ENCODE measurements at places on chromosomes 7 and 10.

DNA sequence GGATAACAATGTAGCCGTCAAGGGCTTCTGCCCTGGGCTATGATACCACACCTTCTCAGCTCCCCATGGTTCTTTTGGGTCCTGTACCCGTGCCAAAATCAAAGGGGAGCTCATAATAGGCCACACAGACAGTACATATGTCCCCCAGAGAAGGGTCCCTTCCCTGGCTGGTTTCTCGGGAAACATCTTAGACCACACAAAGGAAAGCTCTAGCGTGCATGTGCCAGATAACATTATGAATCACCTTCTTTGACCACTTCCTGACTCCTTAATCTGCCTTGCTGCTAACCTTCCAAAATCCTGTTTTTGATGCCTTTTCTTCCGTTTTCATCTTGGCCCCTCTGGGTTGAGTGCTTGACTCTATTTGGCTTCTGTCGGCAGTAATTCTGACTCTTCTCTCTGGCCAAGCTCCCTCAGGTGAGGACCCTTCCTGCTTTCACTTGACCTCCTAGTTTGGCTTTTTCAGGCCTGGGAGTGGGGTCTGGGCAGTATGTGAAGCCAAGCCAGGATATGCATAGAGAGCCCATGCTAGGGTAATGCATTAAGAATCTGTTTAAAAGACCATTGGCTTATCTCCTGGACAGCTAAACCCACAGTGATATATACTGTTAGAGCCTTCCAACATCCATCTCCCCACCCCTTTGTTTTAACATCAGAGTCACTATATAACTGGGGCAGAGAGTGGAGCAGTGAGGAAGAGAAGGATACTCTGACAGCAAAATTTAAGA lies 84.8 kb downstream of the ANLN start:
- no peak overlapping the region for H3K4me3 ChIP-seq
- DNase-seq, result no peak
- no peak overlapping the region for H3K27ac ChIP-seq
- no peaks in the 10 kb centered on the region for H3K4me1 ChIP-seq
- peaks cover 12% of the 10 kb centered on the region for H3K27me3 ChIP-seq

- peaks cover 35% of the 10 kb centered on the region for H3K27me3 ChIP-seq
- no peak overlapping the region for H3K27ac ChIP-seq
- peak overlapping the region; percentile 14 for H3K4me3 ChIP-seq
- H3K4me1 ChIP-seq, result peaks cover 20% of the 10 kb centered on the region
These were observed 64.7 kb downstream of the DIP2C start for GRCh38 chr10:624605-625332.

DNA sequence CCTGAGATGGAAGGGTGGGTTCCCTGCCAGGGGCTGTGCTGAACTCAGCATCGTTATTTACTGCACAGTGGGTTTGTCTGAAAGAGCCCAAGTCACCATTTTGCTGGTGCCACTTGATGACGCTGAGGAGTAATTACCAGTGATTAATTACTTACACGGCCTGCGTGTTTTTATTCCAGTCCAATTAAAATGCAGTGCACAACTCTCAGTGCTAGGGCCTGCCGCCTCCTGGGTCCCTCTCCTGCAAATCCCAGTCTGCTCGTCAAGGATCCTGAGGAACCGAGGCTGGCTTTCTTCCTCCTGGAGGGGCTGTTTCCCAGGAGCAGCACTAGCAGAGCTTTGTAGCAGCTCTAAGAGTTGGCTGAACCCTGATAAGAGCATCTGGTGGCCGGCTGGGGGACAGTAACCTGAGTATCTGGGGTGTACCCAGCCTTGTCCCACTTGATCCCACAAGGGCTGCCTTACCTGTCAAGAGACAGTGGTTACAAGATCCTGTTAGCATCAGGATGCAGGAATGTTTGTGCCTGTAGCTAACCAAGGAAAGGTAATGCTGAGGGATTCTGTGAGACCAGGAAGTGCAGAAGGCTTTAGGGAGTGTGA lies 45.1 kb upstream of the LRRC4 start:
- H3K4me1 ChIP-seq, result no peaks in the 10 kb centered on the region
- no peak for DNase-seq
- H3K36me3 ChIP-seq, result peaks cover 8% of the 10 kb centered on the region
- H3K27ac ChIP-seq, result no peak overlapping the region
- no peaks in the 10 kb centered on the region for H3K27me3 ChIP-seq

- peaks cover 17% of the 10 kb centered on the region for H3K36me3 ChIP-seq
- H3K4me1 ChIP-seq, result peaks cover 4% of the 10 kb centered on the region
- H3K27me3 ChIP-seq, result peaks cover 10% of the 10 kb centered on the region
- no peak for DNase-seq
- H3K27ac ChIP-seq, result no peak overlapping the region
These were observed 52.3 kb downstream of the GLRX3 start for GRCh38 chr10:130188195-130189175.

DNA sequence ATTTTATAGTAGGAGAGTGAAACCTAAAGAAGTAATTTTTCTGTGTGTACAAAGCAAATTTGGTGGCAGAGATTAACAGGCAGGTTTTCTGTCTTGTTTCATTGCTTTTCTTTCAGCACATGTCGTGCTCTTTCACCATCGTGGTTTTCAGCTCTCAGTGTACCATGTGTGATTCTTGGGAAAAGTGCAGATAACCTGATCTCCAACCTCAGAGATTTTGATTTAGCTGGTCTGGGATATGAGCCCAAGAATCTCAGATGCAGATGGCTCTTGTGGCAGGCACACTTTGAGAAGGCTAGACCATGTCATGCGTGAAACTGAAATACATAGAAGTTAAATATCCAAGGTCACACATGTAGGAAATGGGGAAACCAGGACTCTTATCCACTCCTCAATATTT lies 317.4 kb downstream of the EXOC4 start:
- H3K4me1 ChIP-seq, result no peaks in the 10 kb centered on the region
- no peaks in the 10 kb centered on the region for H3K27me3 ChIP-seq
- no peak for DNase-seq
- peaks cover 2% of the 10 kb centered on the region for H3K36me3 ChIP-seq

GRCh38 chr10:58016614-58017013 lies 251.1 kb downstream of the IPMK start:
- no peak for DNase-seq
- H3K4me1 ChIP-seq, result no peaks in the 10 kb centered on the region
- H3K27me3 ChIP-seq, result no peaks in the 10 kb centered on the region
- H3K36me3 ChIP-seq, result no peaks in the 10 kb centered on the region
- no peak overlapping the region for H3K27ac ChIP-seq
- H3K4me3 ChIP-seq, result no peak overlapping the region

GRCh38 chr7:4211261-4211660 lies 470.8 kb upstream of the FOXK1 start:
- H3K4me1 ChIP-seq, result no peaks in the 10 kb centered on the region
- H3K27me3 ChIP-seq, result no peaks in the 10 kb centered on the region
- no peak overlapping the region for H3K27ac ChIP-seq
- no peaks in the 10 kb centered on the region for H3K36me3 ChIP-seq

DNA sequence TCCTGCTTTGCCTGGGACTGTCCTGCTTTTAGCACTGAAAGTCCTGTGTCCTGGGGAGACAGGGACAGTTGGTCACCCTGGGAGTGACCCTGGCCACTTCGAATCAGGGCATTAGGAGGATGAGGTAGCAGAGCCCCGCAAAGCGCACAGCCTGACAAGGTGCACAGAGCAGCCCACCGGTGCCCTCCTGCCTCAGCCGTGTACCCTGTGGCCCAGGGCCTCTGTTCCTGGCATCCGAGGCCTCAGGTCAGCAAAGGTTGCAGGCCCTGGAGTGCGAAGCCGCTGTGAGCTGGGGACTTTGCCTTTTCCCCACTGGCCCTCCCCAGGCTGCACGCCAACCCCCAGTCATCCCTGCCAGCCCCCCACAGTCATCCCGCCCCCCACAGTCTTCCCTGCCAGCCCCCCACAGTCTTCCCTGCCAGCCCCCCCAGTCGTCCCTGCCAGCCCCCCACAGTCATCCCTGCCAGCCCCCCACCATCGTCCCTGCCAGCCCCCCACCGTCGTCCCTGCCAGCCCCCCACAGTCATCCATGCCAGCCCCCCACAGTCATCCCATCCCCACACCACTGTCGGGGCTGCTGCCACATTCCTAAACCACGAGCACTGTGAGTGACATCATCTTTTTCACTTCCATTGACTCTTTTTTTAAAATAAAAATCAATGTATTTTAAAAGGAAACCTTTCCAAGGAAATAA lies 91.8 kb downstream of the RGS10 start:
- H3K27ac ChIP-seq, result no peak overlapping the region
- H3K27me3 ChIP-seq, result no peaks in the 10 kb centered on the region
- peaks cover 22% of the 10 kb centered on the region for H3K4me1 ChIP-seq
- no peak for DNase-seq

Data from memory B cell (primary cell).